ENCODE measurements at places on chromosomes 5 and 9.

DNA sequence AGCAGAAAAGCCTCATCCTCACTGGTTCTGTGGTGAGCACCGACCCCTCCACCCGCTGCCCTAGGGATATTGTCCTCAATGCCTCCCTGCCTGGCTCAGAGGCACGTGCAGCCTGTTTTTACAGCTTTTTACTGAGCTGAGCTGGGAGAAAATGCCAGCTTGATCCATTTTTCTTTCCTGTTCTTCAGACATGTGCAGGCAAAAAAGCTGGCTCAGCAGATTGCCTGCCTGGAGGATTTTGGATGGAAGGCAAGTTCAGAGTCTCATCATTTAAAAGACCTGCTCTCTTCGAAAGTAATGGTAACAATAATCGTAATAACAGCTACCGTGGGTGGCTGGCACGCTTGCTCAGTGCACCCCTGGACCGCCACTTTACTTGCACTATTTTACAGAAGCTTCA, 135.0 kb upstream of the SMIM23 start:
- no peak for DNase-seq

GRCh38 chr9:14748373-14748772, 25.8 kb upstream of the CER1 start:
- DNase-seq: no peak

DNA sequence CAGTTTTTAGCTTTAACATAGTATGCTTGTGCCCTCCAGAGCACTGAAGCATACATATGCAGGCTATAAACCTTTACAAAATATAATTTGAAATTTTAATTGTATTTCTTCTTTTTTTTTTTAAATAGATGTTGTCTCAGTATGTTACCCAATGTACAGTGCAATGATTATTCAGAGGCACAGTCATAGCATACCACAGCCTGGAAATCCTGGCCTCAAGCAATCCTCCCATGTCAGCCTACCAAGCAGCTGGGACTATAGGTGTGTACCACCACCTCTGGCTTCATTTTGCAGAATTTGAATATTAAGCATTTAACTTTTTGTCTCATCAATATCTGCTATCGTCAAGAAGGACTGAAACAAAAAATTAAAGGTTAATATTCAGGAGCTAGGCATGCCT, 16.9 kb upstream of the ZNF782 start:
- no peak for DNase-seq

- DNase-seq: peak; percentile 93
These were observed 173.7 kb downstream of the RMI1 start for GRCh38 chr9:84154320-84154719.

GRCh38 chr5:83099445-83099844, 22.1 kb downstream of the XRCC4 start:
- no peak for DNase-seq

DNA sequence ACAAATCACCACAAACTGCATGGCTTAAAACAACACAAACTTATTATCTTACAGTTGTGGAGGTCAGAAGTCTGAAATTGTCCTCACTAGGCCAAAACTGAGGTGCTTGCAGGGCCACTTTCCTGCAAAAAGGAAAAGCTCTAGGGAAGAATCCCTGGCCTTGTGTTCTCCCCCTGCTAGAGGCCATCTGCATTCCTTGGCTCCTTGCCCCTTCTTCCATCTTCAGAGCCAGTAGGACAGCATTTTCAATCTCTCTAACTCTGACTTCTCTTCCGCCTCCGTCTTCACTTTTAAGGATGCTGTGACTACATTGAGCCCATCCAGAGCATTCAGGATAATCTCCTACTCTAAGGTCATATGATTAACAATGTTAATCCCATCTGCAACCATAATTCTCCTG, 236.6 kb downstream of the CDK5RAP2 start:
- DNase-seq: no peak

DNA sequence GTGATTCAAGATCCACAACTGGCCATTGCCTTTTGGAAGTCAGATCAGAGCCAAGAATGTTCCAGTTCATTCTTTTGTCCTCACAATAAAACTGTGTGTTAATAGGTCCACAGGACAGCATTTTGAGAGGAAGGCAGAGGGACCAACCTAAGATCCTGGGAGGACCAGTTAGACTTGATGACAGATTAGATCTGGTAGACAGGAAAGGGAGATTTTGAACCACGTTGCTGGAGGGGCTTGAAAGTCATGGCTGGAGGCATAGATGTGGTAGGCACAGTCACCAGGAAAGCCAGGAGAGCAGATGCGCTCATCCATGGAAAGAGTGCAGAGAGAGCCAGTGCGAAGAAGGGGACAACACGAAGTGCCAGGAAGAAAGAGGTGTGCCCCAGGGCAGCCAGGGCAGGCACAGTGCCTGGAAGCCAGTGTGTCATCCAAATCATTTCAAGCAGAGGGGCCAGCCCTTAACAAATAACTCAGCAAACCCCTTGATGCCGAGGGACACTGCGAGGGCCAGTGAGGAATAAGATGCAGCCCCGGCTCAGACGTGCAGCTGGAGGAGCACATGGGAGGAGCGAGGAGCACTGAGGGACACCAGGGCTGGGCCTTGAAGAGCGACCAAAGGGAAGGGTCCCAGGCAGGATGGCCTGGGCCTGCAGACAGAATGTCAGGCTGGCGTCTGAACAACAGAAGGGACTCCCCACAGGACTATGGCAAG, 12.8 kb upstream of the SLC2A8 start:
- DNase-seq: peak; percentile 24

GRCh38 chr5:5266297-5266696, 126.2 kb downstream of the ADAMTS16 start:
- DNase-seq: no peak

GRCh38 chr5:59744531-59744992, 149.0 kb downstream of the PDE4D start:
- DNase-seq: peak; percentile 63

DNA sequence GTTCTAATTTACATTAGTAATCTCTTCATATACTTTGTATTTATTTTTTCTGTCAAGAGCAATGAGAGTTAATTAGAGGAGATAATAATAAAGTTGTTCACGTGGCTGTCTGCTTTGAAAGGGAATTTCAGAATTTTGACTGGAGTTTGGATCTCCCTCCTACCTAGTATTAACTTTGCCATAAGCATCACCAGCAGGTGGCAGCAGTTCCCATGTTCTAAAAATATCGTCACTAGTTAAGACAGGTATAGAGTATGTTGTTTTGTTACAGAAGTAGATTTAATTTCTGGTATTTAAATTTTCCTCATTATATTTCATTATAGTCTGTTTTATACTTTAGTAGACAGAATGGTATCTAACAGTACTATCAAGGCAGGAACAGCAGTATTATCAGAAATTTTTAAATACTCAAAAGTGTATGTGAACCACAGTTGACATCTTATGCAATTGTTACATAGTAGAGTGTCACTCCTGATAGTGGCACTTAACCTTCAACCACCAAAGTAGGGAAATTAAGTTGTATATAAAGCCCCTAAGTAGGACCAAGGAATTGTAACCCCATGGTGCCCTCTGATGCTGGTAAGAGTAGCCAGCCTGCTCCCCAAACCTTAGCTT, 20.4 kb downstream of the GNPDA1 start:
- DNase-seq: peak; percentile 61

GRCh38 chr5:124678468-124678867, 68.0 kb downstream of the ZNF608 start:
- no peak for DNase-seq

GRCh38 chr9:22008384-22008716, 755 bp downstream of the CDKN2B start:
- no peak for DNase-seq

DNA sequence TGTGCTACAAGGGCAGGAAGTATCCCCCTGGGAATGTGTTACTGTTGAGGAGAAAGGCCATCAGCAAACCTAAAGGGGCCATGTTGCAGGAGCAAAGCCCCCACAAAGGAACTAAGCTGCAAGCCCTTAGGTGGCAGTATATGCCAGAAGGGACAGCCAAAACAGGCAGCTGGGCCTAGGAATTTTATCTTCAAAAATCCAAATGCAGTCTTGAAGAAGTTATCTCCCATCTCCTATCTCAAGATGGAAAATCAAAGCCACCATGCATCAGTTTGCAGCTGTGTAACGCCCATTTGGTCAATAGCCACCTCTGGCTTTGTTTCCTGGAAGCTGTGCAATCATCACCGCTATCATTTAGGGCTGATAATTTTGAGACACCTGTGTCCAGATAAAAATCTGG, 400.3 kb downstream of the ARHGEF28 start:
- no peak for DNase-seq

- DNase-seq: peak; percentile 6
These were observed 30.7 kb upstream of the VCAN start for GRCh38 chr5:83440826-83441225.

DNA sequence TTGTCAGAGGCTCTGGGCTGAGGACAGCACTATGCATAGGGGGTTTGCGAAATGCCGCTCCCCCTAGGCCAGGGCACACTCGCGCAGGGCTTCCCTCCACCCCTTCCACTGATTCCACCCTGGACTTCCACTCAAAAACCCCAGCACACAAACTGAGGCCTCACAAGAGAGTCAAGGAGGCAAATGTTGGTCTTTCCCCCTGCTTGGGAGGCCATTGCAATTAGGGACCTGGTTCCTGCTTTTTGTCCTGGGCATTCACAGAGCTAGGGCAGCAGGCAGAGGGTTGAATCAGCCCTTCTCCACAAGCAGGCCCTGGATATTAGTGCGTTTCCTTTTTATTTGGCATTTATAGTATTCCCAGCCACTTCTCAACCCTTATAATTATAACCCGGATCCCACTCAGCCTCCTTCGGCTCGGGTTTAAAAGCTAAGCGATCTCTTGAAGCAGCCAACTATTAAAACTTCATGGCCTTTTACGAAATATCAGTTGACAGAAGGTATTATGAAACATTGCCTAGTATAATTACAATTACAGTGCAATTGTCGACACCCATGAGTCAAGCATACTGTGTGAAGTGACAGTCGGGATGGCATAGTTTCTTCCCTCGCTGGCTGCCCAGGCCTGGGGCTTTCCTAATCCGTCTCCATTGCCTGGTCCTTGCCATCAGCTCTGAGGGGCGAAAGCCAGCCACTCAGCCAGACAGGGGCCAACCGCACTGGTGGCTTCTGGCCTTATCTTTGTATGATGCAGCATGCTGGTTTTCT, 285.5 kb upstream of the MAP3K1 start:
- no peak for DNase-seq

- DNase-seq: peak; percentile 14
These were observed 28.5 kb upstream of the PHF24 start for GRCh38 chr9:34929506-34930102.

DNA sequence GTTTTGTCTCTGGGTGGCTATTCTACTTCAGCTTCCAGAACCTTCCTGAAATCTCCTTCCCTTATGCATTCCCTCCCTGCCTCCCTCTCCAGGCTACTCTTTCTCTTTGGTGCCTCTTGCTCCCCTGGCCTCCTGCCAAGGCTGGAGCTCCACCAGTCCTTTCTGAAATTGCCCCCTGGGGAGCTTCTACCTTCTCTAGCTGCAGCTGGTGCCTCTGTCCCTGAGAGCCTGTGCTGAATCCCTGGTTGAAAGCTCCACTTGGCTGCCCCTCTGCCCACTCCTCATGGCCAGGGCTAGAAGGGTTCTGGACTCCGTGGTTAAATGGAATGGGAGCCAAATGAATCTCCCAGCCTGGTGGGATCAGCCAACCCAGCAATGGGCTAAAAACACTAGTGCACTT, 80.1 kb downstream of the COL15A1 start:
- peak; percentile 70 for DNase-seq

DNA sequence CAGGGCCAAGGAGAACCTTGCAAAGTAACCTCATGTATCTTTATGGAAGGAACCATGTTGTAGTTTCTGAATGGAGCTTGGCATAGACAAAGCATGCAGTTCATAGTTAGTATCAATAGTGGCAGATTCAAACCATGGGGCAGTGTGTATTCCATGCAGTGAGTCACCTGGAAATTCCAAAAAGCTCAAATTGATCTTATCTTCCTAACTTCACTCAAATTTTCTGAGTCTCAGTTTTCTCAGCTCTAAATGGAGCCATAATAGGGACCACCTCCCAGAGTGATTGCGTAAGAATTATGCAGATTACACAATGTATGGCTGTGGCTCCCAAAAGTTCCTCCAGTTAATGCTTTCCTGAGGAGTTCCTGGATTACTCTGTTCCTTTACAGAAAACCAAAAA, 549.9 kb upstream of the KLF4 start:
- DNase-seq: no peak

- DNase-seq: no peak
These were observed 78.7 kb upstream of the ACTBL2 start for GRCh38 chr5:57561231-57561842.

- no peak for DNase-seq
These were observed 108.4 kb upstream of the LARP1 start for GRCh38 chr5:154646745-154647113.

- DNase-seq: peak; percentile 43
These were observed 109.8 kb upstream of the ZNF462 start for GRCh38 chr9:106753155-106753671.

DNA sequence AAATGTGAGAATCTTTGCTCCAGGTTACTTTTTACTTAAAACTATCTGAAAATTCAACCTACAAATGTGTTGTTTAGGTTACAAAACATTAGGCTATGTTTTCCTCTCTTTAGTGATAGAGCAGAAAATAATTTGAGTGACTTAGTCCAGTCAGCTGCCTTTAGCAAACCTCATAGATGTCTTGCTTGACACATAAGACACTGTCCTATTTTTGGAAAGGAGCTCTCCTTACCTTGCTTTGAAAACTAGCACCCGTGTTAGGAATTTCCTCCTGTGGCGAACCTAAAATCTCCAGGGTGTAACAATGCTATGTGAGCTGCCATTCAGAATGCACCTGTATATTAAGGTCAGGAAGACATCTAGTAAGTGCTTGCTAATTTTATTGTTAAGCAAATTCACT, 221.2 kb upstream of the CD180 start:
- DNase-seq: no peak

DNA sequence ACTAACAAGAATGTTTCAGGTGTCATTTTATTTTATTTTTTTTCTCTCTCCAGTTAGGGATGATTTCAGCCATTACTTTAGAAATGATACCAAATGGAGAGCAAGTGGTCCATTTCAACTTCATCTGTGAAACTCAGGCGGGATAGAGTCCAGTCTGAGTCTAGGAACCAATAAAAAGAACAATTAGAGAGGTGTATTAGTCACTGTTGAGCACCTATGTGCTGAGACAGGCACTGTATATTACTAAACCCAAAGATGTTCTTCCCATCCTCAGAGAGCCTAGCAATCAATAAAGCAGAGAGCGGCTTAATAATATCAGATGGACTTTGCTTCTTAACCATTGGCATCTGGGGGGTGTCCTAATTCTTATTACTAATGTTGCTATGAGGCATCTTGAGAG, 410.3 kb upstream of the SLC24A2 start:
- DNase-seq: no peak

DNA sequence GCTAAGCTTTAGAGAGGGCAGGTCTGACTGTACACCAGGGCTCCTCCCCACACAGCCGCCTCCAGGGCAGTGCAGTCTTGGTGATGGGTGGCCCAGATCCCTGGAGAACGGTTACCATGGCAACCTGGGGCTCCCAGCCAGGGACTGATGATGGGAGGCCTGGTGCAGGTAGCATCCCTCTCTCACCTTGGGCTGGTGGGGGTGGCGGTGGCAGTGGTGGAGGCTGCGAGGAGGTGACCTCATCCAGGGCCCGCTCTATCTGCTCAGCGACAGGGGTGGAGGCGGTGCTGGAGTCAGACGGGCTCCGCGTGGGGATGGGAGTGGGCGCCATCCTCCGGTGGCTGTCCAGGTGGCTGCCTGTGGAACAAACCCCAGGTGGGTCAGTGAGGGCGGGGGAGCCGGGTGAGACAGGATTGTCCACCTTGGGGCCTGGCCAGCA, 12.3 kb downstream of the PRR7 start:
- DNase-seq: no peak

Measured in renal cortical epithelial cell (primary cell).